Activated naive CD8-positive, alpha-beta T cell treated with anti-CD3 and anti-CD28 coated beads for 36 hours (primary cell): ENCODE measurements at places on chromosomes 4 and X. TPM values are rescaled to one million over a fixed set of nuclear protein-coding genes. Genes with fewer than 3 reads are reported as not detected.

GRCh38 chr4:169854090-169854489 lies 96.3 kb upstream of the HPF1 start:
- H3K36me3 ChIP-seq = no peaks in the 10 kb centered on the region
- H3K4me1 ChIP-seq = no peaks in the 10 kb centered on the region
- H3K4me3 ChIP-seq = no peak overlapping the region

DNA sequence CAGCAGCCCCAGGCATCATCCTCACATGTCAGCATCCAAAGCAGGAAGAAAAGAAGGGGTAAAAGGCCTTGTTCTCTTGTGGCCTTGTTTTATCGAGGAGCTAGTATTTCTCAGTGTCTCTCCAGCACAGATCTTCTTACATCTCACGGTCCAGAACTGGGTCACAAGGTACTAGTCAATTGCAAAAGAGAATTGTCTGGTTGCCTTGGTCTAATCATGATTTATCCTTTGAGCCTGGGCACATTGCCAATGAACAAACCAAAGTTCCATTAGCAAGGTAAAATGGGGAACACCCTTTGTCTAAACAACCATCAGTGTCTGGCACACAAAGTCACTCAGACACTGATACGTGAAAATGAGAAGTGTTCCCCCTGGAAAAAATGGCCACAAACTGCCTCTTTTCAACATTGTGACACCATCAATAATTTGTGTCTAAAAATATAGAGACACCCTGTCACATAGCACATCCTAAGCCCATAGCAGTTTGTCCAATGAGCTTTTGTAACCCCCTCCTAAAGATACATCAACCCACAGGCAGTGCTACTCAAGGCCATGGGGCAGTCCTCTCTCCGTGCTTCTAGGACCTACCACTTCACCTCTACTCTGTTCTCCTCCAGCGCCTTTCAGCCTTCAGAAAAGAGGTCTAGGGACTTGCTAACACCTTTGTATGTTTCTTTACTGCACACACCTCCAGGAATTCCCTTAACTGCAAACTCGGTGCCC lies 534.4 kb downstream of the MID1IP1 start:
- H3K27me3 ChIP-seq = no peaks in the 10 kb centered on the region
- H3K36me3 ChIP-seq = peaks cover 19% of the 10 kb centered on the region
- peak overlapping the region; percentile 90 for H3K27ac ChIP-seq
- no peak for DNase-seq
- peaks cover 43% of the 10 kb centered on the region for H3K4me1 ChIP-seq

- H3K27me3 ChIP-seq = peaks cover 8% of the 10 kb centered on the region
- no peak overlapping the region for H3K4me3 ChIP-seq
- H3K27ac ChIP-seq = no peak overlapping the region
- peaks cover 3% of the 10 kb centered on the region for H3K4me1 ChIP-seq
Measured at GRCh38 chr4:5999356-5999755, 18.9 kb downstream of the C4orf50 start.

- peaks cover 5% of the 10 kb centered on the region for H3K36me3 ChIP-seq
- no peaks in the 10 kb centered on the region for H3K4me1 ChIP-seq
- no peak overlapping the region for H3K27ac ChIP-seq
- no peaks in the 10 kb centered on the region for H3K27me3 ChIP-seq
- H3K4me3 ChIP-seq = no peak overlapping the region
Measured at GRCh38 chr4:4315461-4316149, 25.6 kb downstream of the ZBTB49 start.

DNA sequence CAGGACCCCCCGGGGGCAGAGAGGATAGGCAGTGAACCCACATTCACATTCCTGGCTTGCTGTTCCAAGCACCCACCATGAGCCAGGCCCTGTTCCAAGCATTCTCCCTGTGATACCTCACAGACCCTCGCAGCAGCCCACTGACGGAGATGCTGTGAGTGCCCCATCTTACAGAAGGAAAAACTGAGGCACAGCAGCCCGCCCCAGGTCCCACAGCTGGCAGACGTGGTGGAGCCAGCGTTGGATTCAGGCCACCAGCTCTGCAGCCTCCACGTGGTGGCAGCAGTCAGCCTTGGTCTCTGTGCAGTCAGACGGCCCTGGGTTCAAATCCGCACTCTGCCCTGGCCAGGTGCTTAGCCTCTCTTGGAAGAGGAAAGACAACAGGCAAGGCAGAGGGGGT lies 16.8 kb downstream of the MAN2B2 start:
- H3K4me3 ChIP-seq = no peak overlapping the region
- no peak for DNase-seq
- H3K27me3 ChIP-seq = no peaks in the 10 kb centered on the region

- no peak overlapping the region for H3K4me3 ChIP-seq
- H3K27me3 ChIP-seq = peaks cover 31% of the 10 kb centered on the region
- no peak overlapping the region for H3K27ac ChIP-seq
- H3K36me3 ChIP-seq = no peaks in the 10 kb centered on the region
- peaks cover 9% of the 10 kb centered on the region for H3K4me1 ChIP-seq
- no peak for DNase-seq
Measured at GRCh38 chr4:114601304-114602052, 2.9 kb downstream of the UGT8 start.

GRCh38 chr4:181688432-181688831 lies 554.8 kb upstream of the TENM3 start:
- no peaks in the 10 kb centered on the region for H3K27me3 ChIP-seq
- H3K4me3 ChIP-seq = no peak overlapping the region
- H3K27ac ChIP-seq = no peak overlapping the region
- H3K36me3 ChIP-seq = no peaks in the 10 kb centered on the region
- no peaks in the 10 kb centered on the region for H3K4me1 ChIP-seq
- DNase-seq = no peak

DNA sequence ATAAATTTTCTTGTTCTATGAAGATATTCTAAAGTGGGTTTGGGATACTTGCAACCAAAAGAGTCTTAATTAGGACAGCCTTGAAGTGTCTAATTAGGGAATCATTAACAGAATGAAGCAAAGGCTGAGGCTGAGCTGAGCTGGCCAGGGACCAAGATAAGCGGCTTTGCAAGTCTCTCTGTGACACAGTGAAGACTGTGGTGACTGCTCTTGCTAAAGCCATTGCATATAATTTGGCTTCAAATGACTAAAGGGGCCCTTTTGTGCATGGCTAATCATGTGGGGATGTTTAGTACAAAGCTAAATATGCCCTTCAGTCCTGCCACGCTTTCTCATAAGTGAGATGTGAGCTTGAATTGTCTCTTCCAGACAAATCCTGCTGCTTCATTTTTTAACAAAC lies 31.2 kb upstream of the GYPA start:
- H3K27me3 ChIP-seq = no peaks in the 10 kb centered on the region
- H3K36me3 ChIP-seq = no peaks in the 10 kb centered on the region

DNA sequence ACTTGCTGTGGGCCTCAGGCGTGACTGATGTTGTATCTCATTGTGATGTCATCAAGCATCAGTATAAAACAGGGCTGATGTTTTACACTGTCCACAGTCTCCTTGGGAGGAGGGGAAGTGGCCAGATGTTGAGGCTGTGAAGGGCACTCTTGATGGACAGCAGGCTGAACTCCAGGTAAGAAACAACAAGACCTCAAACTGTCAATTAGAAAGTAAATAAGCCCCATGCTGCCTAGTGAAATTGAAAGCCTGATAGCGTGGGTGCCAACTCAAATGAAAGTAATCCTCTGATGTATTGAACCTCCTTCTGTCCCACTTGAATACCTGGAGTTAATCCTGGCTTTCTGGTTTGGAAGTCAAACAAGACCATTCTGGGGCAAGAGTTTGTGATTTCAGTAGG lies 19.7 kb downstream of the VSIG1 start:
- no peak overlapping the region for H3K4me3 ChIP-seq
- no peaks in the 10 kb centered on the region for H3K27me3 ChIP-seq
- no peak overlapping the region for H3K27ac ChIP-seq
- no peaks in the 10 kb centered on the region for H3K36me3 ChIP-seq
- peaks cover 10% of the 10 kb centered on the region for H3K4me1 ChIP-seq
- no peak for DNase-seq

DNA sequence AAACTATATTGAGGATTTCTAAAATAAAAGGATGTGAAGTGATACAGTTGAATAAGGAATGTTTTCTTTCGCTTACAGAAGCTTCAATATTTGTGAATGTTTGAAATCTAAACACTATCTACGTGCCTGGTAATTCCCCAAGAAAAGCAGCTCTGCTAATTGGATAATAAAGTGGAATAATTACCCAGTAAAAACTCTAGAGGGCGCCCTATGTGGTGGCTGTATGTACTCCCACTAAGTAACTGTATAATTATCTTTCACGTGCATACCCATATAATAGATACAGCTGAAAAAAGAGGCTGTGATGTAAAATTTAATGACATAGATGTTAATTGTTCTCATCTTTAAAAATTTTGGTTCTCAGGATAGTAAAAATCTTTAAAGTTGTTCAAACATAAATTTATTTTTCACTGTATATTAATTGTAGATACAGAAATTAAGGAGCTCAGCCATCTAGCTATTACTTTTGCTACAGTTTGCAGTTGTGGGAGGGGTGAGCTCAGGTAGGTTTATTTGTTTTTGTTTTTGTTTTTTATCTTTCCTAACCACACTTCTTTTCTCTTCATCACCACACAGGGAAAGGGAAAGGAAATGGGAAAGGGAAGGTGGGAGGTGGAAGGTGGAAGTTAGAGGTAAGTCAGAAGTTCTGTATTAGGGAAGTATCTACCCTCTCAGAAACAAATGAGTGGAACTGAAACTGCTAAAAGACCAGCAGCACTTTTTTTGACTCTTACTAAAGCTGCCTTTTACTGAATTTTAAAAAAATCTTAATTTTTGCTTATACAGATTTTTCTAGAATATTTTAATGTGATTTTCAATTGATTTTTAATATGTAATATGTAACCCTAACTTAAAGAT lies 151.7 kb upstream of the RPS6KA6 start:
- no peak overlapping the region for H3K4me3 ChIP-seq
- no peak overlapping the region for H3K27ac ChIP-seq
- DNase-seq = no peak
- no peaks in the 10 kb centered on the region for H3K27me3 ChIP-seq
- no peaks in the 10 kb centered on the region for H3K36me3 ChIP-seq

- H3K27ac ChIP-seq = no peak overlapping the region
- no peaks in the 10 kb centered on the region for H3K36me3 ChIP-seq
- peaks cover 23% of the 10 kb centered on the region for H3K27me3 ChIP-seq
- no peak overlapping the region for H3K4me3 ChIP-seq
- peaks cover 2% of the 10 kb centered on the region for H3K4me1 ChIP-seq
Measured at GRCh38 chr4:57158762-57159161, 48.6 kb upstream of the IGFBP7 start.

DNA sequence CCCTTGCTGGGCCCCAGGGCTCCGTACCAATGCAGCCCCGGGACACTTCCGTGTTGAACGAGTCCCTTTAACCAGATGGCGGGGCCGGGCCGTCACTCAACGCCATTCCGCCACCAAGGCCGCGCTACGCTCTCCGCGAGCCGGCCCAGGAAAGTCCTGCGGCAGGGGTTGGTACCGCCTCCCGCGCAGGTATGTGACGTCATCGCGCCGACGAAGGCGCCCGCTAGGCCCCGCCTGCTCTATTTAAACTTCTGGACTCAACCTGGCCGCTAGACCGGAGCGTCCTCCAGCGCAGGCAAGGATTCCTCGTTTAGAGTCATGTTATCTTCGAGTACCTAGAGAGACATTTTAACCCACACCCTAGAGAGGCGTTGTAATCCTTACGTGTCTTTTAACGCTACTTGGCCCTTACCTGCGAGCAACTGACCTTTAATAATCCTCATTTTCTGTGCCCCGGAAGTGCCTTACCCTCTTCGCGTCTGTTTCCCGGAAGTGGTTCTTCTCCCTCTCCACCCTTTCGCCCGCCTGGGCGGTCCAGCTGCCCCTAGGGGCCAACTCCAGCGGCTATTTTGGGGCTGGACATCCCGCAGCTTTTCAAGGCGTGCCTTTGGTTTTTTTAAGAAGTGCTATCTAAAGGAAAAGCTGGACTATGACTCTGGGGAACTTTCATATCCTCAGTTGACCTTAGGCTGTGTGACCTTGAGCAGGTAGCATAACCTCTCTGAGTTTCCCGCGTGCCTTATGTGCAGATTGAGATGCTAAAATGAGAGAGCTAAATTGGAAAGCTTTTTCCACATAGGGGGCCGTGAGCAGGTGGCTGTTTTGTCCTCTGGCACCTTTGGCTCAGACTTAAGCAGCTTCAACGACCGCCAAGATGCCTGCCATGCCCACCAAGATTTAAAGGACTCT lies at the start of gene PNPLA4:
Gene PNPLA4 (minus strand): TSS at position 155 of the 909 bp plus-strand sequence. CDS start 1,294 bp downstream, outside the sequence.
- peak; percentile 83 for DNase-seq
- peaks cover 7% of the 10 kb centered on the region for H3K4me1 ChIP-seq
- H3K4me3 ChIP-seq = peak within 1 kb of the TSS; percentile 86
- peak within 1 kb of the TSS; percentile 97 for H3K27ac ChIP-seq

DNA sequence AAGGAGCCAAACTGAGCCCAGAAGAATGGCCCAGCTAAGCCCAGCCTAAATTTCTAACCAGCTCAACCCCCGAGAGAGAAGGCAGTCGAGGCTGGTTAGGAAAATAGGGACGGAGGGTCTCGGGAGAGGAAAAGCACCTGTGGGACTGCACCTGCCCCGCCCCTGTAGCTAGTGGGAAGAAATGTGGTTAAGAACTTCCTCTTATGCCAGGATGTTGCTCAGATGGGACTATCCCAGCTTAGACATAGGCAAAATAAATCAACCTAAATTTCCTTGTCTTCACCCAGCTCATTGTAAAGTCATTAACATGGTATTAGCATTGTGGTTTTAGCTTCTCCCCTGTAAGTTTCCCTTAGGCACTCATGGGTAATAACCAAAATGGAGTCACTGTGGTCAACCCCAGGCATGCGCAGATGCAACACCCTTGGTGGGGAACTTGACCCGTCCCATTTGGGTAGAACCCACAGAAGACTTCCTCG lies 86.8 kb downstream of the ZNF718 start:
- H3K4me3 ChIP-seq = no peak overlapping the region
- peaks cover 41% of the 10 kb centered on the region for H3K36me3 ChIP-seq
- peak overlapping the region; percentile 60 for H3K27ac ChIP-seq
- H3K27me3 ChIP-seq = peaks cover 19% of the 10 kb centered on the region
- peak; percentile 40 for DNase-seq
- peaks cover 13% of the 10 kb centered on the region for H3K4me1 ChIP-seq

- no peak overlapping the region for H3K4me3 ChIP-seq
- H3K27me3 ChIP-seq = no peaks in the 10 kb centered on the region
- DNase-seq = no peak
- peaks cover 3% of the 10 kb centered on the region for H3K36me3 ChIP-seq
- H3K4me1 ChIP-seq = peaks cover 19% of the 10 kb centered on the region
Measured at GRCh38 chr4:94519019-94519418, 67.3 kb downstream of the PDLIM5 start.

GRCh38 chr4:54560513-54560912 lies 97.2 kb upstream of the KIT start:
- no peak for DNase-seq
- no peaks in the 10 kb centered on the region for H3K4me1 ChIP-seq
- no peaks in the 10 kb centered on the region for H3K36me3 ChIP-seq

GRCh38 chr4:126593626-126594025 lies 1039.1 kb upstream of the INTU start:
- H3K4me1 ChIP-seq = no peaks in the 10 kb centered on the region
- H3K4me3 ChIP-seq = no peak overlapping the region
- no peak for DNase-seq
- H3K36me3 ChIP-seq = no peaks in the 10 kb centered on the region
- H3K27ac ChIP-seq = no peak overlapping the region

GRCh38 chr4:99408346-99408745 lies 26.8 kb downstream of the ADH7 start:
- no peak for DNase-seq
- H3K4me3 ChIP-seq = no peak overlapping the region
- H3K36me3 ChIP-seq = no peaks in the 10 kb centered on the region
- H3K27me3 ChIP-seq = peaks cover 2% of the 10 kb centered on the region

Gene SSX3
- total RNA-seq = not detected

Gene GABRA4
- total RNA-seq = not detected

Gene RTL5
- 0.08 TPM for total RNA-seq

Gene NPY5R
- total RNA-seq = not detected

Gene NUDT10
- 2.7 TPM for total RNA-seq

Gene JCHAIN
- not detected for total RNA-seq

Gene LRP2BP
- 0.44 TPM for total RNA-seq

Gene GRIA2
- not detected for total RNA-seq

Gene VSIG4
- total RNA-seq = not detected

Gene DCAF12L1
- total RNA-seq = not detected

Gene ZAR1
- total RNA-seq = not detected
